ENCODE measurements at places on chromosomes 3 and 15.

DNA sequence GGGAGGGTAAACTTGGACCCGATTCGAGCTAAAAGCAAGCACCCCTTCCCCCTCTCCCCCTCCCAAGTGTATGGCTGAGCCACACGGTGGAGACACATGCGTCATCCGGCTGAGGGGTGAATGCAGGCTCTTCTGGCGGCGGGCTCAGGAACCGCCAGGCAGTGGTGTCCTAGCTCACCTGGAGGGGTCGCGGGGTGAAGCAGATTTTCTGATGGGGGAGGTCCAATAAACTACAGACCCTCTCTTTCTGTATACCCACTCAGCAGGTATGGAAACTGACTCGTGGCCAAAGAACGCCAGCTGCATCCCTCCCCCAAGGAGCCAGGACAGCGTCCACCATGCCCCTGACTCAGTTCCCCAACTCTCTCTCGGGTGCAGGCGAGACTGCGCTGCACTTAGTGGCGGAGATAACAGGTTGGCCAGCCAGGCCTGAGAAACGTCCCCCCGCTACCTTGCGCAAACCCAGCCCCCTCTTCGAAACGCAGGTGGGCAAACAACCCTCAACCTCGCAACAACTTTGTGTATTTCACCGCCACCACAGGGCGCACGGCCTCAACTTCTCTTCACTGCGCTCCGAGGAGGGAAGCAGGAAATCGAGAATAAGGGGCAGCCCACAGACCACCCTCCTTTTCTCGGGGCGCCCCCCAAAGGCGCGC lies 1.3 kb downstream of the MAGI1 start:
- no peak for DNase-seq

DNA sequence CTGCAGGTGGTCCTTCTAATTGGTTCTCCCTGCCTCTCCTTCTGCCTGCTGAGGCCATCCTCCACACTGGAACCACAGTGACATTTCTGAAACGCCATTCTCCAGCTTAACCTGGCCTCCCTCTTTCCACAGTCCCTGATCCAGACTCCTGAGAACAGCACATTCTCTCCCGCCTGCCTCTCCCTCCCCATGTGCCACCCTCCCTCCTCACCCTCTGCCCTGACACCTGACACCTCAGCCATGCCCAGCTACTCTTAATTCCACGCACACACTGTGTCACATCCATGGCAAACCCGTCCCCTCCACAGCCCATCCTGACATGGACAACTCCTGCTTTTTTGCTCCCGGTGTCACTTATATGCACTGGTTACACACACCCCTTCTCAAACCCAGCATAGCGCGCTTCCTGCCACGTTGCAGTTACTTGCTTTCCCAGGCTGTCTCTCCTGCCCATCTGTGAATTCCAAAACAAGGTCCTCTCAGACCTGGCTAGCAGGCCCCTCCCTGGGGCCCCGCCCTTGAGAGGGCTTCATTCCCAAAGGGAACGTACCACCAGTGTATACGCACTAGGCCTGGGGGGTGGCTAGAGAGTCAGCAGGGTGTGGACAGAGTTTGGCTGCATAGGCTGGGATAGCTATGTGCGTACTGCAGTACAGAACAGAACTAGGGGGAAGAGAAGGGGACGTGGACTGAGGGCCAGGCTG lies 92.7 kb upstream of the BLM start:
- no peak for DNase-seq

DNA sequence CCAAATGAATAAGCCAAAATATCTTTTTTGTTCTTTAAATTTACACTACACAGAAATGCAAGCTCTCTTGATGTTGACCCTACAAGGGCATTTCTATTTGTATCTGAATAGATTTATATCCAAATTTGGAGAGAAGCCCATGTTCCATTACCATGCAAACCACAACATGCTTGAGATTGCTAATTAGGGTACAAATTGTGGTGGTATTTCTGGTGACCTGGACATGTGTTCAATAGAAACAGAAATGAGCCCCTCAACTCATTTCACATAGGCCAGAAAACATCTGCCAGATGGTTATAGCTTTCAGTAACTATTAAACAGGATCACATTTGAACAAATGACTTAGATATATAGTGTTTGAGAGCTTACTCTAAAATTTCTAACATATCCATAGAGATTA lies 23.5 kb upstream of the PLSCR5 start:
- no peak for DNase-seq

DNA sequence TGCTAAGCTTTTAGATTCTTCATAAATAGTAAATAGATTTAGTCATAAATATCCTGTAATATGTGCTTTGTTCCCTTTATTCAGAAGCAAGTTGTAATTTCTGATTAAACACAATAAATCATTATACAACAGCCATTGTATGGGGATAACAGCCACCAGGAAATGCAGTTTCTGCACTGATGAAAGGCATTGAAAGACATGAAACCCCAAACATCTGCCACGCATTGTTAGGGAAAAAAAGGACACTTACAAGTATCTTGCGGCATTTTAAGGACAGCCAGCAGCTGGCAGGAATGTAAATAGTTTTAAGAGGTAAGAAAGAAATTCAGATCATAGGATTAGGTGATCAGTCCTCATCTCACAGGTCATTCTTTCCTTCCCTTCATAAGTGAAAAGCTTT lies 801.1 kb upstream of the LMCD1 start:
- DNase-seq = no peak

DNA sequence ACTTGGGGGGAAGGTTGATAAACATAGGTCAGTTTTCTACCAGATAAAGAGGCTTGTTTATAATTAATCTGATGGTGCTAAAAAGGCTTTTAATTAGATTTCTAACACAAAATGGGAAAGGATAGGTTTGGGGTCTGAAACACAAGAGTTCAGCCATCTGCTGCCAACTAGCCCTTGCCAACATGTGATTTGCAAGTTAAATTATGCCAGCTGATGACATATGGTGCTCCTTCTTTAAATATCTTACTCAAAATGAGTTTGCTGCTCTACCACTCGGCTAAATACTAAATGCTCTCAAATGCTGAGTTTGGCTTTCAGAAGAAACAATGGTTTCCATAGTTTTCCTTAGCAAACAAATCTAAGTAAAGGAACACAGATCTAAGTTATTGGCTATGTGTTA lies 557.8 kb upstream of the CCDC54 start:
- DNase-seq = no peak

DNA sequence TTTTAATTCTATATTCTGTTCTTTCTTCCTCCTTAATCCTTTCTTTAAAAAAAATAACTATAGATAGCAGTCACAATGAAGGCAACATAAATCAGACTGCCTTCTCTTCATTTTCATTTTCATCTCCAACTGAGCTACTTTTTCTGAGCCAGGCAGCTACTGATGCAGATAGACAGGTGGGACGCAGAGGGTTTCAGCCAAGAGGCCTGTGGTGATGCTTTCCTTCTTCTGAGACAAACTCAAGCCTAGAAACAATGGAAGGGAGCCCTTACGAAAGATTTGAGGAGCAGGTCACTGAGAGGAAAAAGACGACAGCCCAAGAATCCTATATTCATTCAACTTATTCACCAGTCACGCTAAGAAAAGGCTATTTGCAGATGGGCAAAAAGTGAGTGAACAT lies 220.0 kb upstream of the MLF1 start:
- DNase-seq = no peak

- no peak for DNase-seq
These were observed 273.3 kb downstream of the RPLP1 start for GRCh38 chr15:69725957-69726356.

DNA sequence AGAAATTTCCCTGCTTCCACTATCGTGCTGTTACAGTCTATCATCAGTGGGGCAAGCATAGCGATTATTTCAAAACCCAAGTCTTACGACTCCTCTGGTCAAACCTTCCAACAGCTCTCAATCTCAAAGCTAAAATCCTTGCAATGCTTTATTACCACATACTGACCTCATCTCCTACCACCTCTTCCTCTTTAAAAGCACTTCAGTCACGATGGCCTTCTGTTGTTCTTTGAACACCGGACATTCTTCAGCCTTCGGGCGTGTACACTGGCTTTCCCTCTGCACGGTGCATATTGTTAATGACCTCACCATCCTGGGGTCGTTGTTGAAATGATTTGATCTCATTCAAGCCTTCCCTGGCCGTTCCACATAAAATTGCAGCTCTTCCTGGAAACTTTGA lies 31.1 kb downstream of the MAGEL2 start:
- no peak for DNase-seq

- DNase-seq = no peak
These were observed 47.8 kb downstream of the BOC start for GRCh38 chr3:113259196-113259595.

GRCh38 chr15:67998599-67999133 lies 55.4 kb upstream of the PIAS1 start:
- DNase-seq = no peak

GRCh38 chr3:126490619-126491018 lies 14.9 kb upstream of the ZXDC start:
- DNase-seq = no peak

DNA sequence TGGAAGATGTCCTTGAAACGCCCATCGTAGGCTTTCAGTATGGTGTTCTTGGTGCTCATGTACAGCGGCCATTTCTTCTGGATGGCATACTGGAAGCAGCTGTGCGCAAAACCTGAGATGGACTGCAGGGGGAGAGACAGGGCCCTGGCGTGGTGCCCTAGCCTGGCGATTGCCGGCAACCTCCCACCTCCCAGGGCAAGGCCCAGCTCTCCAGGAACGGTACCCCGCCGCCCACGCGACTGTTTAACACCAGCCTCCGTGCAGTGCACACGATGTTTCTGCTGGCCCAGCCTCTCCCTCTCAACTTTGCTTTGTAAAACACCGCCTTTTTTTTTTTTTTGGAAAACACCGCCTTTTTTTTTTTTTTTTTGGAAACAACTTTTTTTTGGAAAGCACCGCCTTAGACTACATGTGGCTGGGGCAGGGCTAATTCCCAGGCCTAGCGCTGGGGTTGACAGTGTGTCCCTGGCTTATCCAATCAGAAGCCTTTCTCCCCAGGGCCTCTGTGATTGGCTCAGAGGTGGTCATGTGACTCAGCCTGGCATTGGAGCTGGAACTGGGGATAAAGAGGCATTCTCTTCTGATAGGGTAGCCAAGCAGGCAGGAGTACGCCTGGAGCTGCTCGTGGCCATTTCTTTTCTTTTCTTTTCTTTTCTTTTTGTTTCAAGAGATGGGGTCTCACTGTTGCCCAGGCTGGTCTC lies 14.7 kb downstream of the IDH2 start:
- no peak for DNase-seq

DNA sequence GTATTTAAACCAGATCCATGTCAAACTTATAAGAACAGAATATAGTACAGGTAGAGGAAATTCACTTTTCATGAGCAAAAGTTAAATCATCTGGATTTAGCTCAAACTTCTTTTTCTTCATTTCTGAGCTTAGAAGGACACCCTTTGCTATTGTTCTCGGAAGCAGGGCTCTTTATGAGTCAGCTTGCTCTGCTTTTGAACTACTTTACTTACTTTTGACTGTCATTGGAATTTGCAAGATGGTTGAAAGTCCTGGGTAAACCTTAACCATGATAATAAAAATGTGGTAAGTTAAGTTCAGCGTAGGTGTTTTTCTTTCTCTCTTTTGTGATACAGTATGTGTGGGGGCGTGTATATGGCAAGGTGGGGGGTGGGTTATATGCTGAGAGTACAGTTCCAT lies 312.7 kb upstream of the DPH6 start:
- no peak for DNase-seq

GRCh38 chr3:71135373-71136088 lies 448.0 kb downstream of the FOXP1 start:
- DNase-seq = no peak

GRCh38 chr15:70892912-70893560 lies 410 bp downstream of the LRRC49 start:
- no peak for DNase-seq

DNA sequence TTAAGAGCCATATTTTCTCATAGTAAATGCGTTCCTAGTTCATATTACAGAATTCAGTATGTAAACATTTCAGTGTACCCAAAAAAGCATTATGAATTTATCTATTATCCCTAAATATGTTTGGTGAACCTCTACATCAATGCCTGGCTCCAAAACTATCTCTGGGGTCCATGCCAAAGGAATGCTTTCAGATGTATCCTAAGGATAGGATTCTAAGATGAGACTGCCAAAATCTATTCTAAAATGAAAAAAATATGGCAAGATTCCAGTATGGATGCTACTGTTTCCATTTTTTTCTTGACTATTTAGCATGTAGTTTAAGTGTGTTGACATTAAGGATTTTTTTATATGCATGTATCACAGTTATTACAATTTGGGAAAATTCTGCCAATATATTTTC lies 18.8 kb downstream of the EIF5A2 start:
- no peak for DNase-seq

- DNase-seq = no peak
These were observed 471.2 kb downstream of the NR2F2 start for GRCh38 chr15:96801576-96802150.
